Stimulated activated CD4-positive, alpha-beta T cell treated with anti-CD3 and anti-CD28 coated beads, Interleukin-1b, Interleukin-23, amount 100 ng/mL, for 4 hours (primary cell): ENCODE measurements at places on chromosomes 3 and 15.

DNA sequence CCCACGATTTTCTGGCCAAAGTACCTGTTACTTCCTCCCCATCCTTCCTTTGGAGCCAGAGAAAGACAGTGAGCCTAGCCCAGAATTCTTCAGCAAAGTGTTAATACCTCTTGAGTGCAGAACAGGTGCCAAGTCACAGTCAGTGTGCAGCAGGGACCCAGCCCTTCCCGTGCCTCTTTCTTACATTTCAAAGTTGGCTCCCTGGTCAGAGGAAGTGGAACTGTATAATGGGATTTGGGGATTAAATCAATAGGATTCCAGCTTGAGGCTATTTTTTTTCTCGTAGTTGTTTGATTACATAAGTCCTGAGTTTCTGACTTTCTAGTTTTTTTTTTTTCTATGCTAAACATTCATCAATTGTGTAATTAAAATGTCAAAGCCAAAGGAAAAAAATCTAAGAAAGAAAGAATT is 52.6 kb upstream of the ABHD10 start:
- no peak for DNase-seq

DNA sequence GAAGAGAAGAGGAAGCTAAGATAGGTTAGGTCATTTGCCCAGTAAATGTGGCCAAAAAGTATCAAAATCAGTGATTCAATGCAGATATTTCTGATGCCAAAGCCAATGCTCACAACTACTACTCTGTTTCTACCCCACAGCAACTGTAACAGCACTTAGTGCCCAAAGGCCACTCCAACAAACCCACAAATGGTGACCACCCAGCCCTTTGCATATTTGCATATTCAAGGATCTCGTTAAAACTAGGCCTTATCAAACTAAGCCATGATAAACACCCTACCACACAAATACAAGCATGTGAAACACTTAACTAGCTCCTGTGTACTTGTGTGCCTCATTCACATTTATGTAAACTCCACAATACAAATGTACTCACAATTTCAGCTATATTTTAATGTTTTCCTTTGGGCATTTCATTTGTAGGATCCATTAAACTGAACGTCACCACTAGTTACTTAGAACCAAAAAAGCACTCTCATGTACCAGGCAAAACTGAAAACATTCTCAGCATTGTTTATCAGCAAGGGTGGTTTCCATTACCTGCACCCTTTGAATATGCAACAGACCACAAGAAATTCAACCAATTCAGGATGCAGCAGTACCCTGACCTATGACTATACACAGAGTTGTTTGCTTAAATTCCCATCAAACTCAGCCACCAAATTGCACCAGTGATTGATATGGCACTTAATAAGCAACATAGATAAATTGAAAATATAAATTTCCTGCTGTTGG is 111.2 kb upstream of the STT3B start:
- DNase-seq, result no peak

DNA sequence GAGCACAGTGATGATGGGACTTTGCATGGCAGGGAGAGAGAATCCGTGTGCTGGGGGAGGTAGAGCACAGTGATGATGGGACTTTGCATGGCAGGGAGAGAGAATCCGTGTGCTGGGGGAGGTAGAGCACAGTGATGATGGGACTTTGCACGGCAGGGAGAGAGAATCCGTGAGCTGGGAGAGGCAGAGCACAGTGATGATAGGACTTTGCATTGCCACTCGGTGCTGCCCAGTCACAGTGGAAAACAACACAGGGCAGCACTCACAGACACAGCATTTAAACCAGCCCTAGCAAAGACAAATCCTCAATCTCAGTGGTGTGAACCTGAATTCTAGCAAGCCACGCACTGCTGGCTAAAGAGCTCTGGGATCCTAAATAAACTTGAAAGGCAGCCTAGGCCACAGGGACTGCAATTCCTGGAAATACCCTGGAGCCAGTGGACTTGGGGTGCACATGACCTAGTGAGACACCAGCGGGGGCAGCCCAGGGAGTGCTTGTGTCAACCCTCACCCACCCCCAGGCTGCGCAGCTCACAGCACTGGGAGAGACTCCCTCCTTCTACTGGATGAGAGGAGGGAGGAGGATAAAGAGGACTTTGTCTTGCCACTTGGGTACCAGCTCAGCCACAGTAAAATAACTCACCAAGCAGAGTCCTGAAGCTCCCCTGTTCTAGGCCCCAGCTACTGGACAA is 23.4 kb upstream of the TNK2 start:
- no peak for DNase-seq

GRCh38 chr3:42247576-42248027 is 18.4 kb downstream of the CCK start:
- peak; percentile 65 for DNase-seq

- no peak for DNase-seq
These were observed 9.5 kb downstream of the RUVBL1 start for GRCh38 chr3:128113817-128114794.

GRCh38 chr3:183533412-183534132 is 21.9 kb downstream of the KLHL6 start:
- DNase-seq, result no peak

GRCh38 chr3:15932348-15933300 is 134.8 kb upstream of the ANKRD28 start:
- DNase-seq, result no peak

DNA sequence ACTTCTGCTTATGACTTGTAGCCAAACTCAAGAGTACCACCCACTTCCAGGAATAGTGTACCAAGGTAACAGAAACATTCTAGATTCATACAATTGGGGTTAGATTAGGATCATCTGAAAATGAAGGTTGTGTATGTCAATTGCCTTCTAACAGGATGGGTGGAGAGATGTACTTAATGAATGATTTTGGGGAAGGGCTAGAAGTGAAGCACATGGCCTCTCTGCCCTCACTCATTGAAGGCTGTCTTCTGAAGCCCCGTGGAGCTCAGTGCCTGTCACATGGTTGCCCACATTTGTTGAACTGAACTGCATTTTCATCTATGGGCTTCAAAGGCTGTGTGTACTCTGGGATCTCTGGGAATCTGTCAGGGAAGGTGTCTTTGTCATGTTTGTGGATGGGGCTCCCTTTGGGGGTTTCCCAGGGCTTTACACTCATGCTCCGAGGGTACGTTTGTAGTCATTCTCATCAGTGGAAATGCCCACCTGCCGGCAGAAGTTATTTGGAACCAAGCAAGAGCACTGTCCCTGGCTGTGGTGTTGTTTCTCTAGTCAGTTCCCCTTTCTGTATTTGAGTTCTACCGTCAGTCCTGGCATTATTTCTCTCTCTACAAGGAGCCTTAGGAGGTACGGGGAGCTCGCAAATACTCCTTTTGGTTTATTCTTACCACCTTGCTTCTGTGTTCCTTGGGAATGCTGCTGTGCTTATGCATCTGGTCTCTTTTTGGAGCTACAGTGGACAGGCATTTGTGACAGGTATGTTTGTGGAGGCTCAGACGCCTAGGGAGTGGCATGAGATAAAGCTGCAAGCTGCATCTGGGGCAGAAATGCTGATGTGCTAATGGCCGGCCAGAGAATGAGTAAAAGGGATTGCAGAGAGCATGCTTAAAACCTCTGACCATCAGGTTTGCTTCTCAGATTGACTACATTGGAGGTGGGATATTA is 22.4 kb downstream of the CD86 start:
- no peak for DNase-seq

- DNase-seq, result no peak
These were observed 25.3 kb downstream of the PLD1 start for GRCh38 chr3:171784937-171785336.

- no peak for DNase-seq
These were observed 216.1 kb downstream of the MTHFS start for GRCh38 chr15:79680720-79681119.

GRCh38 chr15:80594091-80594889 is 100.8 kb upstream of the ABHD17C start:
- no peak for DNase-seq

DNA sequence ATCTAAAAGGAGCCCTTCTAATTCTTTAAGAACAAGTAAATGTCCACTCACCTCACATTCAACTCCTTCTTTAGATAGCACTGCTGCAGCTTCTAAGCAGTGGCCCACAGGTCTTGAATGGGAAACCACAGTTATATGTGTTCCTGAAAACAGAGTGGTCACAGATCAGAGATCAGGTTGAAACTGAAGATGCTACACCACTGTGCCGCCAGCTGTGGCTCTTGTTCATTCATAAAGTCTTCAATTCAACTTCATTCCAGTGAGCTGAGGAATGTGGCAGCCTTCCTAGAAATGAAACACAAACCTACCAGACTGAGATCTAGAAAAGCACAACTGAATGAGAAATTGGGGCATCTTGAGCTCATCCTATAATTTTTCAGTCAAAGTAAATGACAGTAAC is 4.0 kb downstream of the PDHB start:
- DNase-seq, result no peak

DNA sequence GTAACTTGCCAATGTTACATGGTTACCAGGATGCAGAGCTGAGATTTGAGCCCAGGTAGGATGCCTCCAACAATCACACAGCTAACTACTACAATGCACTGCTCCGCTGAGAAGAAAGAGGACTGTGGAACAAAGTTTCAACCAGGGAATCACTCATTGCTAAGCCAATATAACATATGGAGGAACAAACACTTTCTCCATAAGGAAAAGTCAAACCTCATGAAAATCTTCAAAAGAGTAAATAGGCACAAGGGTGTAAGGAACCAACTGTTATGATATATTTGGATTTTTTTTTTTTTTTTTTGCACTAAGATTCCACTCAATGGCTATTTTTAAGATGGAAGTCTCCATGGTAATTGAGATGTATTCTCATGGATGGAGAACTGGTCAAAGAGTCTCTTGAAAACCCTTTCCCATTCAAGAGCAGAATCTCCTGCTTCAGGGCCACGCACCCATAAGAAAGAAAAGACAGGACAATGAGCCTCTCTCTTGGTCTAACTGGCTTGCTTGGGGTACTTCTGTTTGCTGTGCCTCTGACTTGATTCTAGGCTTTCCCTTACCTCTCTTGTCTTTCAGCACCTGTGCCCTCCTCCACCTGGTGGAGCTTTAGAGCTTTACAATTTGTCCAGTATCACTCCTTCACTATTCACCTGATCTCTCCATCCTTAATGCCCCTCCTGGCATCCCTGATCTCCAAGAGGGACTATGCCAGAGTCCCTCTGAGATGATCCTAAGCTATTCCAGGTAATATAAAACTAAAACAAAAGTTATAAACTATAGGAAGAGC is 252.8 kb downstream of the NTRK3 start:
- DNase-seq, result no peak

DNA sequence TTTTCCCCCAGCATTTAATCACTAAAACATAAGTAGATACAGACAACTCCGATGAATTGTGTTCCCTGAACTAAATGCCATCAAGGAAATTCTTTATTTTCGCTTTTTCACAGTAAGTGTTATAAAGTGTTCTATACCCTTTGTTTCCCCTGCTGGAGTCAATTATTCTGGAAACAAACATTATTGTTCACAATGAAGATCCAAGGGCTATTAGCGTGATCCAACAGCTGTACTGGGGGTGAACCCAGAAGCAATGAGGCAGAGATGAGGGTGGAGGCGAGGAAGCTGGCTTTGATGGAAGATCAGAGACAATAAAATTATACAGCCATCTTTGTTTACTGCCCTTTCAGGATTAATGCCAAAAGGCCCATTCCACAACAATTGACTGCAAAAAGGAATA is 250.3 kb upstream of the IGF1R start:
- DNase-seq, result no peak

DNA sequence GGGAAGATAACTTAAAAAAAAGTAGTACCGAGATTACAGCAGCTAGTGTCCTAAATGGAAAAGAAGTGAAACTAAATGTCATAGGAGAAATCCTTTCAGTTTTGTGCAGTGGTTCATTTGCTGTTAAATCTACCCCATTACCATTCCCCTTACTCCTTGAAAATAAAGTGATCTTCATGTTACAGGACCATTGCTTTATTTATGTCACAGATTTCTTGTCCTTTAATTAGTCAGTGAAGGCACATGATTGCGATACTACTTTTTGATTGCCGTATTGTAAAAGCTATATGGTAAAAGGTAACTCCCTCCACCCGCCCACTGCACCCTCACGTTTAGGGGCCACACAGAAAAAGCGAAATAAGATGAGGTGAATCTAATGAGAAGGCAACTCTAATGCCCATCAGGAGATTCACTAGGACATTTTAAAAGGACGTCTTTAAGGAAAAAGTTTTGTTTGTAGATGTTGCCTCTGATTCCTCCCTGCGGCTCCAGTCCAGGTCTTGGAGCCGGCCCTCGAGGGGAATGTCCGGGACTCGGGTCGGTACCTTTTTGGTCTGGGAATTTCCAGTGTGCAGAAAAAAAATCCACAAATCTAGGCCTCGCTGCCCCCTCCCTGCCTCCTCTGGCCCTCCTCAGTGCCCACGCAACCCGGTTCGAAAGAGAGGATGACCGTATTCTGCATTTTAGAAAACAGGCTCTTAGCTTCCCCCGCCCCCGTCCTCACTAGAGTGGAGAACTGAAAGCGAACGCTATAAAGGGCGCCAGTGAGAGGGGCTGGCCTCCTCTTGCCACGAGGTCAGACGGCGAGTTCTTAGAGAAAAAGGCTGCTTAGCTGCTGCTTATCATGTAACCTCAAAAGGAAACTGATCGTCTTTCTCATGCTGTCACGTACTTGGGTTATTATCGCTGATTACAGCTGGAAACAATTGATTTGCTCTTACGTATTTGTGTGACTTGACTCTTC is 21.8 kb upstream of the NFKBIZ start:
- peak; percentile 70 for DNase-seq
